ENCODE measurements at places on chromosomes 2 and 18.

- no peak for DNase-seq
Measured at GRCh38 chr2:14806613-14807012, 174.1 kb downstream of the LRATD1 start.

- DNase-seq = no peak
Measured at GRCh38 chr2:215981115-215981514, 32.2 kb downstream of the MREG start.

GRCh38 chr2:10163498-10164486, 41.3 kb downstream of the RRM2 start:
- DNase-seq = peak; percentile 48

- DNase-seq = no peak
Measured at GRCh38 chr2:235116885-235117492, 165.2 kb downstream of the SH3BP4 start.

DNA sequence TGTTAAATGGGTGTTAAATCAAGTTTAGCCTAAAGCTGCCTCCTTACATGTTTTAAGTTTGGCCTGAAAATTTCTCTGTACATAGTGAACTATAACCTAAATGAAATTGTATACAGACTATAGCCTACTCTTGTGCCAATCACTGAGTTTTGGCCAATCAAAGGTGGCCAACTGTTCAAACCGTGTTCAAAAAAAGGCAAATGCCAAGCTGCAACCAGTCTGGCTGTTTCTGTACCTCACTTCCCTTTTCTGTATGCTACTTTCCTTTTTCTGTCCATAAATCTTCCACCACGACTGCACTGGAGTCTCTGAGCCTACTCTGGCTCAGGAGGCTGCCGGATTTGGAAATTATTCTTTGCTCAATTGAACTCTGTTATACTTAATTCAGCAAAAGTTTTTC, 121.0 kb downstream of the SPOPL start:
- DNase-seq = no peak

Measured in GM20000 (cell line).